Hematopoietic multipotent progenitor cell treated with erythropoietin and hydrocortisone succinate and interleukin-3 and kit ligand, for 6 days (in vitro differentiated cells): ENCODE measurements at places on chromosomes 11 and 22.
A peak's percentile ranks its signal among the peaks of the same experiment; 100 is the strongest.

DNA sequence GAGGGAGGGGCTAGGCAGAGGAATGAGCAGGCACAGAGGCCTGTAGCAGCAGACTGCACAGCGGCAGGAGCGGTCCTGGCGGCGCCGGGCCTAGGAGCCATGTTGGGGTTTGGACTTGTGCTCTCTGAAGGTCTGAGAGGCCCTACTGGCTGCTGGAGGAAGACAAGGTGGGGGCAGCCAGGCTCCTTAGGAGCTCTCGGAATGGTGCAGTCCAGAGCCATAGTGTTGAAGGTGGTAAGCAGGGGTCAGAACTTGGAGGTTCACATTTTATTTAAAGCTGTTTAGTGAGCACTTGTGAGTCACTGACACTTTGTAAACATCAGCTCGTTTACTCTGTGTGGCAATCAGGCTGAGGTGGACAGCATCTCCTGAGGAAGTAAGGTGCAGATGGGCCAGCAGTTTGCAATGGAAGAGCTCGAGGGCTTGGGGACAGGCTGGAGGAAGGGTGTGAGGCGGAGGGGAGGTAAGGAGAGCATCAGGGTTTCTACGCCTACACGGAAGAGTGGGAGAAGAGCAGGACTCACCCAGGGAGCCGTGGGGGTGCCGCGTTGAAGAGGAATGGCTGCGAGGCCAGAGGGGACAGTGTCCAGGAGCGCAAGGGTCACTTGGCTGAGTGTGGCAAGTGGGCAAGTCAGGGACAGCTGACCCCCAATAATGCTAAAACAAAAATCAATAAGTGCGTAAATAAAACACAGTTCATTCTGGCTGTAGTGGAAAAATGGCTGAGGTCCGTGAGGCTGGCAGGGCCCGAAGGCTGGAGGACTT, 10.0 kb upstream of the TMEM191C start:
- DNase-seq, result no peak

DNA sequence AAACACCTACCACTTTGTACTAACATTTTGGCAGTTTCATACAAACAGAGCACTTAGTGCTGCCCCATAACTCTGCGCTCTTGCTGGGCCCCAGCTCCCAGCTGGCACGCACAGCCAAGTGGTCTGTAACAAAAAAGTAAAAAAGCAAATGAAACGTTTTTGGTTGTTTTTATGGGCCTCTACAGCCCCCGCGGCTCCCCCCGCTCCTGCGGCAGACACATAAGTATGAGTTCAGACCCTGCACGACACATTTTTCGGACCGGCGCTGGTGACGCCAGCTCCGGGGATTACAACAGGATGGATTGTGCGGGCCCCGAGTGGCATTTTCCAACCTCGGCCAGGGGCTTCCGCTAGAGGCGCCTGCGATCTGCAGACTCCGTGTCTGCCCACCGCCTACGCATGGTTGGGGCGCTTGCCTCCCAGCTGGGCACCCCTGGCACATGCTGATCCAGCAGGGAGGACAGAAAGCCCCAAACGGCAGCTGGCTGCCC, 418.2 kb downstream of the SOX6 start:
- DNase-seq, result no peak

DNA sequence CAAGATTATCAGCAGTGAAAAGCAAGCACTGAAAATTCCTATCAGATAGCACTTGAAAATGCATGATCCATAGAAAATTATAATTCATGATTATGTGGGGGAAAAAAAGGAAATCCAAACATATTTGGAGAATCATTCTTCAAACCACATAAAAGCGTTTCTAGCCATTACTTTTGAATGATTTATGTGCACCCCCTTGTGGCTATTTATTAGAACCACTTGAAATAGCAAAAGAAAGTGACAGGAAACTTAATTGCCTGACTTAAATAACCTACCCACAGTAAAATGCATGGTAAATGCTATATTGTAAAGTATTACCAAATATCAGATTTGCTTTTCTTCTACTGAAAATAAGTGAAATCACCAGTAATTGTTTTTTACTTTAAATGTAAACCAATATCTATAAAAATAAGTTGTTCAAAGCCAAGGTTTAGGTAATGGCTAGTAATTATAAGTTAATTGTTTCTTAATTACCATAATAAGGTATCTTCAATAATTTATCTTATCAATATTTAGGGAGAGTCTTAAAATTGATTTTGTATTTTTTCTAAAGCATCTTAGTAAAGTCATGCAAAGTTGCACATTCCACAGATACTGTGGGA, 168.5 kb downstream of the ARHGAP42 start:
- DNase-seq, result peak; percentile 88

DNA sequence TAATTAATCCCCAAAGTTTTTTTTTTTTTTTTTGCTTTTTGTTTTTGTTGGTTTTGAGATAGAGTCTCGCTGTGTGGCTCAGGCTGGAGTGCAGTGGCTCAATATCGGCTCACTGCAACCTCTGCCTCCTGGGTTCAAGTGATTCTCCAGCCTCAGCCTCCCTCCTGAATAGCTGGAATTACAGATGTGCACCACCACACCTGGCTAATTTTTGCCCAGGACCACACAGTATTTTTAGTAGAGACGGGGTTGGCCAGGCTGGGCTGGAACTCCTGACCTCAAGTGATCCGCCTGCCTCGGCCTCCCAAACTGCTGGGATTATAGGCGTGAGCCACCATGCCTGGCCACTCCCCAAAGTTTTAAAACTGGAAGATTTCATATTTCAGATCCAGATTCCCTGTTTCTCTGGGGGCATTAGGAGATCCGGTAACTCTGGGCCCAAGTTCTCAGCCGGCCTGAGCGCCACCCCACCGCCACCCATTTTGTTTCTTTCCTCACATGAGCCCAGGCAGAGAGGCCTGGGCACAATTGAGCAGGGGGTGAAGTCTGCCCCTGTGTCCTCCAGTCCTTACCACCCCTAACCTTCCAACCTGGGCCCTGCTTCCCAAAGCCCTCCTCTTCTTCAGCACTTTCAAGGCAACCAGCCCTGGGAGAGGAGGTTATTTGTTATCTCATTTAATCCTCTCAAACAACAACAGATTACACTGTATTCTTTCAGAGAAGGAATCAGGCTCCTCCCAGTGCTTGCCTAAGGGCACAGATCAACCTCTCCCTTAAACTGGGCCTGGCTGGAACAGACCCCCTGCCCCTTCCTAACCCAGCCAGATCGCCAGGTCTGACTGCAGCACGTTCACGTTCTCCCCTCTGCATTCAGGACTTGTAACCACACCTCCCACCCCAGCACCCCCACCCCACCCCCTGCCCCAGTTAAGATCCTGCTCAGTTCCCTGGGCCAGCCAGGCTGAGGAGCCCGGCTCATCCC, 1.9 kb upstream of the CSNK1E start:
- DNase-seq, result peak; percentile 35

GRCh38 chr22:36926309-36926708, 12.9 kb downstream of the CSF2RB start:
- DNase-seq, result no peak

DNA sequence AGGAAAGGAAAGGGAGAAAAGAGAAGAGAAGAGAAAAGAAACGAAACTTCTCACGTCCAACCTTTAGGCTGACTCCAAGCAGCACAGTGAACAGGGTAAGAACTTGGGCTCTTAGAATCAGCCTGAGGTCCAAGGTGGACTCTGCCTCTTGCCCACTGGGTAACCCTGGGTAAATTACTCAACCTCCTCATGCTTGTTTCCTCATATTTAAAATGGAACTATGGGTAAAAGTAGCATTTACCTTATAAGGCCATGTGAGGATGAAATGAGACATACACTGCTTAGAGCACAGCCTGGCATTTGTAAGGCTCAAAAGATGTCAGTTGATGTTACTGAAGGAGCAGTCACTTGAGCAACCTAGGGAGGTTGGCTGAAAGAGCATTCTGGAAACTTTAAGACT, 107.9 kb downstream of the C11orf58 start:
- no peak for DNase-seq

DNA sequence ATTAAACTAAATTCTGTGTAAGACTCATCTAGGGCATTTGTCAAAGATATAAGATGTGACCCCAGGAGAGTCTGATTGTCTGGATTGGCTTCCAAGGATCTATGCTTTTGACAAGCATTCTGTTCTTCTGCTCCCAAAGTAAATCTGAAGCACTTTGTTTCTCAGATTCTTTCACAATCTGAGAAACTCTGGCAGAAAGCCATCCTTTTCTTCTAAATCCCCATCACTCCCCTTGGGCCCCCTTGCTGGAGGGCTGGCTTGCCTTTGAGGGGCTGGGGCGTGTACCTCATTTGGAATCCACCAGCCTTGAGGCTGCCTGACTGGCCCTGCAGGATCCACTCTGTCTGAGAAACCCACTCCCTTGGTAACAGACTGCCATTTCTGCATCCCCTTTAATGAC, 173.5 kb upstream of the CTSC start:
- DNase-seq, result no peak

GRCh38 chr11:124150684-124151083, 32.5 kb upstream of the OR10D3 start:
- peak; percentile 13 for DNase-seq

DNA sequence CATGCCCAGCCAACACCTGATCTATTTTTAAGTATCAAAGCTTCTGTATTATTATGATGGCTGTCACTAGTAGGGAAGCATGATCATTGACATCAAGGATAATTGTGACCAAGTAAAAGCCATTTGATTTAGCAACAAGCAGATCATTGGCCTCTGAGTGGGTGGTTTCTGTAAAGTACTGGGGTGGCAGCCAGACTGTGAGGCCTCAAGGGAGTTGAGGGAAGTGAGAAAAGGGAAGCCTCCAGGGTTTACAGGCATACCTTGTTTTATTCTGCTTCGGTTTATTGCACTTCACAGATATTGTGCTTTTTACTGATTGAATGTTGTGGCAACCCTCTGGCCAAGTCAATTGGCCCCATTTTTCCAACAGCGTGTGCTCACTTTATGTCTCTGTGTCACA, 60.1 kb downstream of the PRR5L start:
- DNase-seq, result peak; percentile 41

DNA sequence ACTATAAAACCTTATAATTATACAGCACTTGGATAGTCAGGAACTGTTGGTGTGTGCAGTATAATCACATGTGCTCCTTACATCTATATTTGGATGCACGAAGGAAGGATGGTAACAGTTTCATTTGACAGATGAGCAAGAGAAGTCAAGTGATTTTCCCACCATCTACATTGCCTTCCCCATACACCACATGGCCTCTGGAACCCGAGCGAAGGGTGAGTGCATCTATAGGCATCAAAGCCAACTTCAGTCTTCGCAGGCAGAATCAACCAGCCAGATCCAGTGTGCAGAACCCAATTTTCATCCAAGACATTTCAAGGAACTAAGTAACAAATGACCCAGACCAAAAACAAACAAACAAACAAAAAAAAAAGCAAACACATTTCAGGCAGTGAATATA, 85.1 kb upstream of the BLID start:
- DNase-seq, result no peak

DNA sequence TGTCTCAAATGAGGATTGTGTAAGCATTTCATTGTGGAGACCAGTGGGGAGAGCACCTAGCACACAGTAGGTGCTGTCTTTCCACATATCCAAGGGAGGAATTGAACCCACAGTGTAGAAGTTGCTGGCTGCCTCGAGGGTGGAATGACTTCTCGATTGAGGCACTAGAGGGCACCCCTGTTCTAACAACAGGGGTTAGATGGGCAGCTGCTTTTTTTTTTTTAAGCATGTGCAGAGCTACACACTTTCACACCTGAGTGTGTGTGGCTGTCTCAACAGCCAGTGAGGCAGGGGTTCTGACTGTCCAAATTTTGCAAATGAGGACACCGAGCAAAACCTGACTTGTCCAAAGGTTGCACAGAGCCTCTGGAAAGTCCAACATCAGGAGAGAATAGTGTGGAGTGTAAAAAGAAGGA, 118.2 kb upstream of the CRYBB3 start:
- peak; percentile 82 for DNase-seq

GRCh38 chr11:10502770-10503169, 38.2 kb downstream of the RNF141 start:
- DNase-seq, result peak; percentile 18
